IMR-90 (cell line): ENCODE measurements at places on chromosomes 5 and 9.

DNA sequence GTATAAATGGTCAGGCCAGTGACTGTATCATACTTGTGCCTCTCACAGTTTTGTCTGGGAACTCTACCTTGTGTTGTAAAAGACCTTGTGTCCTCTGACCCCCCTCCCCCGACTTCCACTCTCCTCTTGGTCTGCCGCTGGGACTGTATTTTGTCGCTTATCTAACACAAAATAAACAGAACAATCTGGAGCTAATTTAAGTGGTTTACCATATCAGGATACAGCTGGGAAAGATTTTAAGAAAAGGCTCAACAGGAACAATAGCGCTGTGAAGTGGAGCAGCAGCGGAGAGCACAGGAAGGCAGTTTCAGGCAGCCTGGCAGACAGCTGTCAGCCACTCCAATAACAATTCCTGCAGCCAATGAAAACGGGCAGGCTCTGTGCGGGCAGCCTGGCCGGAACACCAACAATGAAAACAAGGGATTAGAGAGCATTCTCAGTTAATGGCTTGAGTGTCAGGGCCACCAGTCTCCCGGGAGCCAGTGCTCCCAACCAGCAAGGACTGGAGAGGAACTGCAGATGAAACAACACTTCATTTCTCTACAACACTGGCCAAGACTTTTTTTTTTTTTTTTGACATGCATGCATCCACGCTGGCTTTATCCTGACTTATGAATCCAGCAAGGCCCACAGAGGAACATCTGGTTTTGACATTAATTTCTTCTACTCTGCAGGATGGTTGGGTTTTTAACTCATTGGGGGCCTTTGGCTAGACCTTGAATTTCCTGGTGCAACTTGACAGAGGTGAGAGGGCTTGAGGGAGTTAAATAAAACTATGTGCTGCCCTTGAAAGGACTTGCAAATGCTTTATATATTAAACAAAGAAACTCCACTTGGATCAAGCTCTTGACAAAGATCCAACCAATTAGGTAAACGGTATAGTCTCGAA is 76.7 kb downstream of the ARSB start:
- H3K4me1 ChIP-seq: peaks cover 17% of the 10 kb centered on the region
- DNase-seq: peak; percentile 91
- H3K36me3 ChIP-seq: no peaks in the 10 kb centered on the region
- no peaks in the 10 kb centered on the region for H3K27me3 ChIP-seq
- H3K4me3 ChIP-seq: peak overlapping the region; percentile 2; the same call in 1 of the 2 replicates

DNA sequence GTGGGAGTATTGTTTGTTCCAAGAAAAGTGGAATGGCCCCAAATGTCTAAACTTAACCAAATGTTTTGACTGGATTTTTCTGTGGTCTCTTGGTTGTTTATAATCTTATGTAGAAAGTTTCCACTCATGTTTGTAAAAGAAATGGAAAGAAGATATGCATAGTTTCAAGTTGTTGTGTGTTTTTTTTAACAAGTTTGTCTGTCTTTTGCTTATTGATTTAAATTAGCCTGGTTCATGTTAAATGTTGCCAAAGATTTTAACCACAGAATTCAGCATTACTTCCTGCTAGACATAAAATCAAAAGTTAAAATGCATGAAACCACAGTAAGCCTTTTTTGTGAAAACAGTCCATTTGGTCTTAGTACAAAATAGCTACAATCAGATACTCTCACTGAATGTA is 14.0 kb downstream of the PPWD1 start:
- H3K36me3 ChIP-seq: peaks cover 14% of the 10 kb centered on the region
- no peaks in the 10 kb centered on the region for H3K4me1 ChIP-seq
- no peak overlapping the region for H3K4me3 ChIP-seq
- H3K27ac ChIP-seq: no peak overlapping the region
- DNase-seq: peak; percentile 45

DNA sequence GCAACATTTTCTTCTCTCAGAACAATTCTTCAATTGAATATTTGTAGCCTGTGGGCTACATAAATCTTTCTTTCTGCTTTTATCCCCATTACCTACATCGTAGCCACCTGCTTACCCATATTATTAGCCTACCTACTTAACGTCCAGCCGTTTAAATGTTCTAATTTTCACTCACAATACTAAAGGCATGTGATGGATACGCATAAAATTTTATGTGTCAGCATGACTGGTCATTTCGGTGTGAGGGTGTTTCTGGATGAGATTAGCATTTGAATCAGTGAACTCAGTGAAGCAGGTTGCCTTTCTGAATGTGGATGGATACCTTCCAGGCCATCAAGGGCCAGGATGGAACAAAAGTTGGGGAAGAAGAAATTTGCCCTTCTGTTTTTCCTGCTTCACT is 1722.5 kb upstream of the ACO1 start:
- no peak for DNase-seq
- no peaks in the 10 kb centered on the region for H3K4me1 ChIP-seq
- no peak overlapping the region for H3K27ac ChIP-seq
- H3K36me3 ChIP-seq: no peaks in the 10 kb centered on the region

DNA sequence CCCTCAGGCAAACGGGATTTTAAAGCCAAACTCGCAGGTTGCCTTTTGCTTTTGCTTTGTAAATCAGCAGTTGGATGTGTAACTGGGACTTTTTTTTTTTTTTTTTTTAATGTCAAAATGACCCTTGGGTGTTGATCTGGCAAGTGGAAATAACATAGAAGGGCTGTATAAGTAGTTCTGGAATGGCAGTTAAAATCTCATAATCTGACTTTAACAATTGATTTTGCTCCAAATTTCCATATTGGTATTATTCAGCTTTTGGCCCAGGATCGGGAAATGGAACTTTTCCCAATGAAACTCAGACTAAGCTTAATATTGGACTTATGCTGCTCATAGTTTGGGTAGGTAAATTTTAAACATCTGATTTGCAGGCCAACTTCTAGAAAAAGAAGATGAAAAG is 346.8 kb upstream of the NUDT12 start:
- no peaks in the 10 kb centered on the region for H3K36me3 ChIP-seq
- H3K27ac ChIP-seq: no peak overlapping the region
- DNase-seq: no peak
- no peak overlapping the region for H3K4me3 ChIP-seq
- no peaks in the 10 kb centered on the region for H3K4me1 ChIP-seq

GRCh38 chr9:105681313-105681712 is 13.0 kb upstream of the TMEM38B start:
- no peak for DNase-seq
- peaks cover 7% of the 10 kb centered on the region for H3K27me3 ChIP-seq
- no peaks in the 10 kb centered on the region for H3K36me3 ChIP-seq
- no peak overlapping the region for H3K27ac ChIP-seq
- H3K4me3 ChIP-seq: no peak overlapping the region

- no peak overlapping the region for H3K27ac ChIP-seq
- peaks cover 1% of the 10 kb centered on the region; the same call in 1 of the 2 replicates for H3K27me3 ChIP-seq
Observed at GRCh38 chr5:125576822-125577221, 830.4 kb upstream of the ZNF608 start.

DNA sequence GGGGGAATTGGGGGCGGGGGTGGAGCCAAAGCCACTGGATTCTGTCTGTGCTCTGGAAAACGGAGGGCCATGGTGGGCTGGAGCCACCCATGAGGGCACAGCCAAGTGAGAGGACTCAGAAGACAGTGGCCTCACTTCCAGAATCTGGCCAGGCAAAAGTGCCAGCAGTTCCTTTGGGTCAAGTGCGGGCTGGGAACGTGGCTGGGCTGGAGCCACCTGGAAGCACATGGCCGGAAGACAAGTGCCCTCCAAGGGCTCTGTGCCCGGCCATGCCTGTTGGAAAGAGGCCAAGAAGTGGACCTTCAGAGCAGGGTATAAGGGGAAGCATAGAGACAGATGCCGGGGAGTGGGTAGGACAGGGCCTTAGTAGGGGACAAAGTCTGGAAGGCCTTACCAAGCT is 11.7 kb upstream of the SH3PXD2B start:
- H3K27me3 ChIP-seq: peaks cover 7% of the 10 kb centered on the region; the same call in 1 of the 2 replicates
- no peaks in the 10 kb centered on the region for H3K36me3 ChIP-seq
- H3K4me1 ChIP-seq: no peaks in the 10 kb centered on the region
- H3K4me3 ChIP-seq: no peak overlapping the region
- no peak overlapping the region for H3K27ac ChIP-seq
